Stimulated activated CD4-positive, alpha-beta T cell treated with anti-CD3 and anti-CD28 coated beads, TNF-alpha, amount 100 ng/mL, for 24 hours (primary cell): ENCODE measurements at places on chromosomes 12 and 14.

- no peak for DNase-seq
Observed at GRCh38 chr14:86373886-86374285, 843.9 kb downstream of the FLRT2 start.

DNA sequence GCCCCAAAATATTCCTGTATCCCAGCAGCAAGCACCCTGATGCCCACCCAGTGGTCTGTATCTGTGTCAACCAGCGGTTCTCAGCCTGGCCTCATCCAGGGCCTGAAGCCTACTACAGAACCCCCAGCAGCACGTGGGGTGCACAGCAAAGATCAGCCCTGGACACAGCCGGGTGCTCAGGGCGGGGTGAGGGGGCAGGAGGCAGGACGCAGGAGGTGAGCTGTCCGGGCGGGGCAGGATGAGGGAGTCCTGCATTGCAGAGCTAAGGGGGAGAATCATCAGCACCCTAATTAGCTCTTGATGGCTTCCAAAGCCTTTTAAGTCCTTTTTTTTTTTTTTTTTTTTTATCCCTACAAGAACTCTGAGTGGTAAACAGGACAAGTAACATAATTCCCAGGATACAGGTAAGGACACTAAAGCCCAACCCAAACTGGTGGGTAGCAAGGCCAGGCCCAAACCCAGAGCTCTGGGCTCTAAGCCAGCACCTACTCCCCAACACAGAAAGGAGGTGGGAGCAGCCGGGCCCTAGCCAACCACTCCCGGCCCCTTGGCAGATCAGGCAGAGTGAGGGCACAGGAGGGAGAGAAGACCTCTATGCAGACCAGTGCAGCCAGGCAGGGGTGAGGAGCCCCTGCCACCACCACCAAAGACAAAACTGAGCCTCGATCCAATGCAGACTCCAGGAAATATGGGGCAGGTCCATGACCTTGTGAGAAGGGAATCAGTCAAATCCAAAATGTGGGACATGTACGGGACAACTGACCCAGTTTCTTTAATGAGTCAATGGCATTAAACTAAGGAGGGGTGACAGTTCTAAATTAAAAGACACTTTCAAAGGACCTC, 32.3 kb upstream of the EIF5 start:
- no peak for DNase-seq

- DNase-seq, result no peak
Observed at GRCh38 chr12:92301356-92301755, 155.7 kb upstream of the BTG1 start.

GRCh38 chr12:2431810-2432209, 363.0 kb upstream of the FKBP4 start:
- no peak for DNase-seq

GRCh38 chr12:132066345-132066685, 77.8 kb downstream of the DDX51 start:
- DNase-seq, result no peak

- DNase-seq, result no peak
Observed at GRCh38 chr14:37091651-37092050, 80.8 kb downstream of the SLC25A21 start.

- peak; percentile 45 for DNase-seq
Observed at GRCh38 chr12:104790296-104791125, 167.6 kb downstream of the SLC41A2 start.

DNA sequence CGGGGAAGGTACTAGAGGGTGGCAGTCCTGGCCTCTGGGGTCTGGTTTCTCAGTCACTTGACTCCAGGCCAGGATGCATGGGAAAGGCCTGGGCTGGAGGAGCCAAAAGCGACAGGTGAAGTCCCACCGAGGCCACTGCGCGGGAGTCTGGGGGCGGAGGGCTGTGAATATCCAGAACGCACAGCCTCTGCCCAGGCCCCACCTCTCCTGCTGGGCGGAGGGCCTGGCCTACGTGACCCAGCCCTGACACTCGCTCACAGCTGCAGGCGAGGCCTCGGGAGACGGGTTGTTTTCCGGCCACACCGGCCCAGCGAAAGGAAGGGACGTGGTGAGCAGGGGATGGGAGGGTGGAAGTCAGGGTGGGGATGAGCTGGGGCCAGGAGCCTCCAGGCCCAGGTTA, 91.2 kb downstream of the RFLNA start:
- DNase-seq, result no peak

GRCh38 chr12:126295652-126296051, 1230.4 kb downstream of the AACS start:
- DNase-seq, result no peak

- DNase-seq, result no peak
Observed at GRCh38 chr12:47855502-47855901, 35.8 kb upstream of the HDAC7 start.

- no peak for DNase-seq
Observed at GRCh38 chr14:90642244-90642717, 173.9 kb downstream of the TTC7B start.

DNA sequence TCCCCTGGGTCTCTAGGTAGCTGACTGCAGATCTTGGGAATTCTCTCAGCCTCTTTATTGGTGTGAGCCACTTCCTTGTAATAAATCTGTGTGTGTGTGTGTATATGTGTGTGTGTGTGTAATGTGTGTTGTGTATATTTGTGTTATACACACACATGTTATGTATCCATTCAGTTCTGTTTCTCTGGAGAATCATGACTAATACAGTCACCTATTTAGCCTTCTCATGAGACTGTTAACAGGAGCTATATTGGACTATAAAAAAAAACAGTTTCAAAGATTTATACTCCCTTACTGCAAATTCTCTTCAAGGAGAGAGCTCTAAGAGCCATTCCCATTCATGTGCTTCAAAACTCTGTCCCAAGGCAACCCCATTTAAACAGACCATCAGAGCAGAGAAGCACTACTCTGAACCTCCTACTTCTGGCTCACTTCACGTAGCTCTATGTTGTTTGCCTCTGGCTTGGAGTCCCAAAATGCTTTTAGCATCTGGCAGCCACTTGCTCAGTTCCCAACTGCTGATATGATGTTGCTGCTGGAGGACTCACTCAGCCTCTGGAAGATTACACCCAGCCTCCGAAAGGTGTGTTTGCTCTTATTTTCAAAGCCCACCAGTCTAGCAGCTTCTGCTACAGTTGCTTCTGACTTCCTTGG, 48.7 kb upstream of the KITLG start:
- no peak for DNase-seq

GRCh38 chr12:77437206-77437605, 371.8 kb upstream of the E2F7 start:
- DNase-seq, result no peak

DNA sequence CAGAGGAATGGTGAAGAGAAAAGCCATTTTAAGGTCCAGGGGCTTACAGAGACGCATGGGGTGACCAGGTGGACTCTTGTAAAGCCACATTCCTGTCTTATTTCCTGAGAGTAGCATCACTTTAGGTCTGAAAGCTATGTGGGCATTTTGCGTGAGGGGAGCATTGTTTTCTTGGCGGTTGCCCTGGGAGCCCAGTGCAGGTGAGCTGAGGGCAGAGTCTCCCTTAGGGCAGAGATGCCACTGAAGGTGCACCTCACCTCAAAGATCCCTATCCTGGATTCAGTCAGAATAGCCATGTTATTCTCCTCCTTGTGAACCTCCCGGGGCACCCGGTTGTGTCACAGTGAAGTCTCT, 12.4 kb downstream of the GLRX5 start:
- no peak for DNase-seq

GRCh38 chr14:64654246-64654900, 49.9 kb upstream of the PLEKHG3 start:
- no peak for DNase-seq

DNA sequence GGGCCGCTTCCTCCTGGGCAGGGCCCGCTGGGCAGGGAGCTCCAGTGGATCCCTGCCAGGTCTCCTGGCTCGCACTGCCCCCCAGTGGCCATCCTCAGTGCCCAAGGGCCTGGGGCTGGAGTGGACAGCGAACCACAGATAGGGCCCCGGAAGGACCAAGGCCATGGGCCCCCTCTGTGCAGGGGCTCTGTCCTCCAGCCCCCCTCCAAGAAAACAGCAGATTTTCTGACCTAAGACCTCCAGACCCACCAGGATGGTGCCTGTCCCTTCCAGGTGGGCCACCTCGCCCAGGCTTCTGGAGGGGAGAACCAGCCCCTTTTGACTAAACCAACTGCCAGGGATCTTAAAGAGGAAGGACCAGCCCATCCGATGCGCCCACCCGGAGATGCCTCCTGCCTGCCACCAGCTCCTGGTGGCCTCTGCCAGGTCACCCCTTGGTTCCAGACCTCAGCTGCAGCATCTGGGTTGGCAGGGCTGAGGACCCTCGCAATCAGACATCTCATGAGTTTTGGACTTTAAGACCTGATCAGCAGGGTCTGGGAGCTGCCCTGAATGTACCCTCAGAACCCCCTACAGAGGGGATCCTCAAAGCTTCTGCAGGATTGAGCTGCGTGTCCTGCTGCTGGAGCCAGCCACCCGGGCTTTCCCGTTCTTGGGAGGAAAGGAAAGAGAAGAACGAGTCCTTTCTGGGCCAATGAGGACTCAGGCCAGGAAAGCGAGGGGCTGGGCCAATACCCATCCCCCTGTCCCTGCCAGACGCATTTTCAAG, 325.8 kb upstream of the DIO3 start:
- DNase-seq, result peak; percentile 32

GRCh38 chr14:50318031-50318626, 6.0 kb downstream of the DMAC2L start:
- no peak for DNase-seq

DNA sequence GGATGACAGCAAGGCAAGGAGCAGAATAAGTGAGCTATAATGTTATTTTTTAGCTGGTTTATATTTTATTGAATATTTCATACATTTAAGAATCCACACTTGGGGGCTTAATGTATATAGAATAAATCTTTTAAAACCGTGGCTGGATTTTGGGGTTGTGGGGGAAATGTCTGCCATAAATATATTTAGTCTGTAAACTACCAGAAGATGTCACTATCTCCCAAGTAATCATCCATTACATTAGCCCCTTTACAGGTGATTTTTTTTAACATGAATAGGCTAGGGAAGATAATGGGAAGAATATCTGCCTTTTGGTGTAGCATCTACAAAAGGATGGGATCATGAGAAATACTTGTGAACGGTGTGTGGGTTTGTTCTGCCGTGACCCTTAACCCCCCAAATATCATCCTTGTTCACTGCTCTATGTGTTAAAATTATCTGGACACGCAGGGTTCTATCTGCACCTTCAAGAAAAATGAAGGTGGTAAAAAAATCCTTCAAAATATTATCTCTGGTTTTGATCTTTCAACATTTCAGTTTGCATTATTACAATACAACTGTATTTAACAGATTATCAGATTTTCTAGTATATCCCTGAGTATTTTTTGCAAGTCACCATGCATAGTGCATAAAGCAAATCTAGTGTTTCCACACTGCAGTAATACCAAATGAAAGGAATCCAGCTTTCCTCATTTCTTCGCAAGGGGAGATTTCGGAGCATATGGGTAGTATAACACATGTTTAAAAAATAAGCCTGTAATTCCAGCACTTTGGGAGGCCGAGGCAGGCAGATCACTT, 8.0 kb upstream of the SLC17A8 start:
- DNase-seq, result no peak

- DNase-seq, result no peak
Observed at GRCh38 chr14:24179961-24180796, 8.3 kb downstream of the REC8 start.

DNA sequence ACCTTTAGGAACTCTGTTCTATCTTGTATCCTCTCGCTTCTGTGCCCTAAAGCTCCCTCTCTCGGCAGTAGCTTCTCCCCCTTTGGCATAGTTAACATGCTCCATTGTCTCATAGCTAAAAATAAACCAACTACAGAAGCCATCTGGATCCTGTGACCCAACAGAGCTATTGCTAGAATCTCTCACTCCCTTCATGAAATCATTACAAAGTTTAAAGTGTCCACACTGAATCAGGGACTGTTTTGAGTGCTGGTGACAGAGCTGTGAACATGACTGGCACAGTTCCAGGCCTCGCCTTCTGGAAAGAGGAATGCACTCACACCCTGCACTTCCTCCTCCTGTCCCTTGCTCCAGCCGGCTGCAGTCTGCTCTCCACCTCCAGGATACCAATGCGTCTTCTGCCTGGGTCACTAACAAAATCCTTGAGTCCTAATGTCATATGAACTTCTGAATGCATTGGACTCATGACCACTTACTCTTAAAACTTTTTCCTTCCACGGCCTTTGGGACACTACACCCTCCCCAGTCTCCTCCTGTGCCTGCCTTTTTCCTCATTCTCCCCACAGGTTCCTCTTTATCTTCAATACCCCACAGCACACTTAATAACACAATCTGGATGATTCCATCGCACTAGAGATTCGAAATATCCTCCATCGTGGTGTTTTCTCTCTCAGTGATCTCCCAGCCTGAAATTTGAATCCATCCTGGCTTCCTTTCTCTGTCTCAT, 13.2 kb downstream of the PLBD1 start:
- no peak for DNase-seq

GRCh38 chr14:69937367-69938081, 58.3 kb downstream of the SMOC1 start:
- DNase-seq, result no peak

GRCh38 chr14:97687944-97688630, 890.9 kb downstream of the VRK1 start:
- DNase-seq, result no peak

GRCh38 chr12:111093428-111094142, 173.2 kb upstream of the MYL2 start:
- DNase-seq, result peak; percentile 33

GRCh38 chr14:31122921-31123320, 84.7 kb downstream of the HECTD1 start:
- no peak for DNase-seq

DNA sequence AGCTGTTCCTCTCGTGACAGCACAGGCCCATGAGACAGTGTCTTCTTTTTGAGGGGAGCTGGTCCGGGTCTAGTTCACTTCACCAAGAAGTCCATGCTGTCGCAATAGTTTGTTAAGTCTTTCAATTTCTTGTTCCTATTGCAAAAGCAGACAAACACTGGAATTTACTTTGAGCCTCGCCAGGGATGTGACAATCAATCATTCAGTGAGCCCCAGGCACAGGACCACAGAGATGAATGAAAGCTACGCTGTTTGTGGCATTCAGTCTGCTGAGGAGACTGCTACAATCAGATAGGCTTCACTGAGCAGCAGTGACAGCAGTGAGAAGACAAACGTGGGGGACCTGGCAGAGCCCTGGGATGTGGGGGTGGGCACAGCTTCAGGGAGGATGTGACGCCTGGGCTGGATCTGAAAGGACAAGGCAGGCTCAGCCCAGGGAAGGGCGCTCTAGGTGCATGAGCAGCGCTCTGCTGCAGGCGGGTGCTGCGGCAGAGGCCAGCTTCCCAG, 35.5 kb downstream of the TCTN1 start:
- DNase-seq, result no peak

DNA sequence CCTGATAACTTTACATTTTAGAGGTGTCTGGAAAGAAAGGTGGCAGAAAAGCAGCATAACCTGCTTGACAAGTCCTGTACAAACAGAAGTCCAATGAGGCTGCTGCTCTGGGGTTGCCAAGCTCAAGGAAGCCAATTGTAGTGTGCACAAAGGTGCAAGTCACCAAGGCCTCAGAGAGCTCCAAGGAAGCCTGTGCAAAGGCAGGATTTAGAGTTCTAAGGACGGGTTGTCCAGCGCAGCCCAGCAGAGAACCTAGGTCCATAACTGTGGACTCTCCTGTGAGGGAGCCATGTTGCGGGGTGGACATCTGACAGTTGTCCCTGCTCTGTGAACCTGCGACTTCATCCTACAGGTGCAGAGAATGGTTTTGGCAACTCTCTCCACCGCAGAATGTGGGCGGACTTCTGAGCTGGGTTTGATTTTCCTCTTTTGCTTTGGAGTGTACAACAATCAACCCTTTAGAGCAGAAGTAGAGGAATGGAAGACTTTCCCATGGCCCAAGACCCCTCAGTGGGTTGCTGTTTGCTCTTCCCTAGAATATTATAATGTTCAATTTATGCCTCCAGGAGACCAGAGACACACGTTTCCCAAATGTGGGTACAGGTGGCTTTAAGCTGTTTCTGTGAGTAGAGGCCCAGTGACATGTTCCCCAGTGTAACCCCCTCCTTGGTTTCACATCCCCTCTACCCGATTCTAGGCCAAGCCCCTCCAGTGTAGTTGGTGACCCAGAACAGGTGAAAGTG, 81.0 kb downstream of the ETV6 start:
- DNase-seq, result no peak
